ENCODE measurements at places on chromosomes 12 and 14.
A peak's percentile ranks its signal among the peaks of the same experiment; 100 is the strongest.

DNA sequence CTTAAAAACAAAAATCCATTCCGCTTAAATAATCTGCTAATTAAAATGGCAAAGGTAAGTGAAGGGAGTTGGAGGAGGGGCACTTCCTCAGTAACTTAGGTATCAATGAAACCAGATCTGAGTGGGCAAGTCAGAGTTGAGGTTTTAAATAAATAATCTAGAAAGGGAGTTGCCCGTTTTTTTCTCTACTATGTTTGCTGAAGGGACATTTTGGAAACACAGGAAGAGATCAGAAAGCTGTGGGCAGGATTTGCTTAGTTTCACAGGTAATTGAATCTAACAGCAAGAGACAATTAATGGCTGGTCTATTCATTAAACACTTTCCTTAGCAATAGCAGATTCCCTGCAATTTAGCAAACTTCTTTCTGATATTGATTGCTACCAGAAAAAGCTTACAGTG lies 186.0 kb upstream of the ABCD2 start:
- DNase-seq = no peak

GRCh38 chr12:92363295-92364146 lies 217.9 kb upstream of the BTG1 start:
- DNase-seq = peak; percentile 46

GRCh38 chr12:3076730-3077571 lies at the start of gene TSPAN9:
Gene TSPAN9, plus strand, starts transcription at chr12:3077379. Its CDS starts 123,815 bp downstream, at chr12:3201194.
- peak; percentile 88 for DNase-seq

- DNase-seq = no peak
Measured at GRCh38 chr12:49105504-49106084, 5.1 kb downstream of the LMBR1L start.

DNA sequence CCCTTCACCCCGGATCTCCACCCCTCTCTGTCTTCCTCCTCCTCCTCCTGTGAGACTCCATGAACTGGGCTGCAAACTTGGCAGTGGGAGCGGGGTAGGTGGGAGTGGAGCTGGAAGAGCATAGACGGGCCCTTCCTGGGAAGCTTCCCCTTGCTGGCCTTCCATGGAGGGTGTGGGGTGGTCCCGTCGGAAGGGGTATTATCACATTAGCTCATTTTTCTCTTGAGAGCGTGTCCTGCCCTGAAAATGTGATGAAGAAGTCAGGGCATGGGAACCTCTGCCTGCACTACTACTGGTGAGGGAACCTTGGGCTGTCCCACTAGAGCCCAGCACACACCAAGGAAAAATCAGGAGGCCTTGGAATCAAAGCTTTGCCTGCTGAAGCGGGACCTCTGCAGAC lies 66.5 kb downstream of the CACNA1C start:
- DNase-seq = no peak
